Omental fat pad (tissue), 4 donors: ENCODE measurements at places on chromosomes 2 and 18. TPM values are rescaled to one million over a fixed set of nuclear protein-coding genes. Genes with fewer than 3 reads are reported as not detected.

DNA sequence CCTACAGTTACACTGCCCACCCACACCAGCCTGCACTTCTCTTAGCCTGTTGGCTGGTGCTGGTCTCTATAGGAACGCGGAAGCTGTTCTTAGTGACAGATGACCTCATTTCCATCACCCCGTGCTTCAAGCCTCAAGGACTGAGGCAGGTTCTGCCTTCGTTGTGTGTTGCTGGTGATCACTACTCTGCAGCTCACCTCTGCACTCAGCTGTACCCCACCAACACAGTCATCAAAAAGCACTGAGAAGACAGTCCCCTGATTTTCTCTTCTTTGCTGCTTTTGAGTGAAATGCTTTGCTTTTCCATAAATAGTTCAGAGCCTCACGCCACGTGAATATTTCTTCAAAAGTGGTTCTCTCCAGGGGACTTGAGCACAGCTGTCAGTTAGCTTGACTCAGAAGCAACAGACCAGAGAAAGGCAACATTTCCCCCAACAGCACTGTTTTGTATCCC is 225.7 kb upstream of the CCDC150 start:
- DNase-seq: no peak

DNA sequence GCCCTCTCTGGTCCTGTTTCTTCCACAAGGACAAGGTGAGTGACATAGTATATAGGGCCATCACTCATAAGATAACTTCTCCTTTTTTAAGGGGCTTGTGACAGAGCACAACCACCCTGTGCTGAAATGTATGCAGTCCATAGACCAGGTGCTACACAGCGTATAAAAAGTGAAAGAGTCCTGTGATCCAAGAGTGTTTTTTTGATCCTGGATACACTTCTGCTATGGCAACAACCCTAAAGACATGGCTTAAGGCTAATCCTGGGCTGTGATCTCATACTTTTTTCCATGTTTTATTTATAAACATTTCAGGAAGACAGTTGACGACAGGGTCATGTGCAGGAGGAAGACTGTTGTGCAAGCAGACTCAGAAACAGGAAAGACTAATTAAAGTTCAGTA is 400.5 kb upstream of the TCF4 start:
- DNase-seq: no peak

DNA sequence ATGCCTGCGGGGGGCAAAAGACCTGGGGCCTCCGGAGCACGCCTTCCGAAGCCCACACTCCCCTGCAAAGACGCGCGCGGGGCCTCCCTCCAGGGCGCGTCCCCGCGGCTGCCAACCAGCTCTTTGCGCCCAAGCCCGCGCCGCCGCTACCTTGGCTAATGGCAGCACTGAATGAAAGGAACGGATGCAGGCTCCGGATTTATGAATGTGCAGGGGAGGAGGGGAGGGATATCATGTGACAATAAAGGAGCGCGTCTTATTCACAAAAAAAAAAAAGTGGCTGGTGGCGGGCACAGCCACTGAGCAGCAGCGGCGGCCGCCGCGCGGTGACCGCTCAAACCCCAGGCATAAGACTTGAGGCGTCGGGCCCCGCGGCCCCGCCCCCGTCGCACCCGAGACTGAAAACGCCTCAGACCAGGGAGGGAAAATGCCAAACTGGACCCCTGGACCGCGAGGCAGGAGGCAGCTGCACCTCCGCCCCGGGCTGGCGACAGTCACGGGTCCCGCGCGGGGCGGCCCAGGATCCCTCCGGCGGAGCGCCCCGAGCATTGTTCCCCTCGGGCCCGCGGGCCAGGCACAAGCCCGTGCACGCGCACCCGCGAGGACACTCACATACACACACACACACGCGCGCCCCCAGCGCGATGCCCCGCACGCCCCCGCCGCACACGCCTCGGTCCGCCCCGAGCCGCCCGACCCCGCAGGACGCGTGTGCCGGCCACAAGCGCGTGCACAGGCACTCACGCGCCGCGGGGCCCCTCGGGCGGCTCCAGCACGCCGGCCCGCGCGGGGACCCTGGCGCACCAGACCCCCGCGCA is 1.6 kb downstream of the SPRED2 start:
- DNase-seq: peak; percentile 37

- peak; percentile 5 for DNase-seq
Measured at GRCh38 chr2:239816576-239817467, 208.3 kb downstream of the NDUFA10 start.

- DNase-seq: no peak
Measured at GRCh38 chr18:63897072-63897471, 9.6 kb downstream of the SERPINB2 start.

- no peak for DNase-seq
Measured at GRCh38 chr2:1011006-1011405, 60.4 kb downstream of the SNTG2 start.

- no peak for DNase-seq
Measured at GRCh38 chr18:24372279-24372872, 25.2 kb downstream of the OSBPL1A start.

- no peak for DNase-seq
Measured at GRCh38 chr18:38007676-38008330, 442.2 kb upstream of the CELF4 start.

DNA sequence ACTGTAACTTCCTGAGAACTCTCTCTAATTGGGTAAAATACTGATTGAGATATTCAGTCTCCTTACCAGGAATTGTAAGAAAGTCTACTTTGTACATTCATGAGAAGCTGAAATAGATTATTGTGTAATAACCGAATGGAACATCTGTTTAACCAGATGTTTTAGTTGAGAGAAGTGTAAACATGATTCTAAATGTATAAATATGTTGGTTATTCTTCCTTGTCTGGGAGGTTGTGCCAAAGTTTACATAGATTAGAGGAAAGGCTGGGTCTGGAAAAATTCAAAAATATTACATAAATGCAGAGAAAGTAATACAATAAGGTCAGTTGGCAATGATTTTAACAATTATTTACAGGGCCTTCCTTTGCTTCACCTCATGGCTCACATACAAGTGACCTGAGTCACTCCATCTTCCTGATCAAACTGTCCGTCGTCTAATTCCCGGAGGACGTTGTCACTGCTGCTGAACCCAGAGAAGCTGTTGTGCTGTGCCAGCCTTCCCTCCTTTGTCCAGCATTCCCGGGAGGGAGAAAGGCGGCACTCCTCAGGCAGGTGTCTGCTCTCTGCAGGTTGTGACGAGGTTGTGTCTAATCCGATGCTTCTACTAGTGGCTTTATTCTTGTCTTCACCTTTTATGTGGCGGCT is 55.9 kb downstream of the MOB4 start:
- DNase-seq: no peak

DNA sequence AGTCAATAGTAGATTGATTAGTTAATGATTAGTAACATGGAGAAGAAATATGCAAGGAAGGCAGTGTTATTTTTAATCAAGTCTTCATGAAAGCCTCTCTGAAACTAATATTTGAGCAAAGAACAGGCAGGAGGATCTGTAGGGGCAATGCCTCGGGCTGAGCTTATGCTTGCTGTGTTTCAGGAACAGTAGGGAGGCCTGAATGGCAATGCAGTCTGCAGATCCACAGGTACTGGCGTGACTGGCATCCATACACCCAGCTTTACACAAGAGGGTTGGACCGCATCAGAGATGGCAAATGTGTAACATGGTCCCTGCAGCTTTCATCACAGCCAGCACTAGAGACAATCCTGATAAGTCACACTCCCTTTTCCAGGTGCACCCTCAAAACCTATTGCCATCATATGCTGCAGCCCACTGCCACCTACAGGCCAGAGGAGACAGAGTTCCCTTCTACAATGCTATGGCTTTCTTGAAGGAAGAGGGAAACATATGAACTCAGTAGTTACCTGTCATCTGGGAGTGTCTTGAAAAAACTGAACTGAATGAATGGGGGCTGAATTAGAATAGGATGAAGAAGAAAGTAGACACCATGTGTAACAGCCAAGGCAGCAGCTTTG is 582.4 kb upstream of the RAB6C start:
- DNase-seq: no peak

- DNase-seq: no peak
Measured at GRCh38 chr2:59694176-59694575, 859.3 kb downstream of the BCL11A start.

DNA sequence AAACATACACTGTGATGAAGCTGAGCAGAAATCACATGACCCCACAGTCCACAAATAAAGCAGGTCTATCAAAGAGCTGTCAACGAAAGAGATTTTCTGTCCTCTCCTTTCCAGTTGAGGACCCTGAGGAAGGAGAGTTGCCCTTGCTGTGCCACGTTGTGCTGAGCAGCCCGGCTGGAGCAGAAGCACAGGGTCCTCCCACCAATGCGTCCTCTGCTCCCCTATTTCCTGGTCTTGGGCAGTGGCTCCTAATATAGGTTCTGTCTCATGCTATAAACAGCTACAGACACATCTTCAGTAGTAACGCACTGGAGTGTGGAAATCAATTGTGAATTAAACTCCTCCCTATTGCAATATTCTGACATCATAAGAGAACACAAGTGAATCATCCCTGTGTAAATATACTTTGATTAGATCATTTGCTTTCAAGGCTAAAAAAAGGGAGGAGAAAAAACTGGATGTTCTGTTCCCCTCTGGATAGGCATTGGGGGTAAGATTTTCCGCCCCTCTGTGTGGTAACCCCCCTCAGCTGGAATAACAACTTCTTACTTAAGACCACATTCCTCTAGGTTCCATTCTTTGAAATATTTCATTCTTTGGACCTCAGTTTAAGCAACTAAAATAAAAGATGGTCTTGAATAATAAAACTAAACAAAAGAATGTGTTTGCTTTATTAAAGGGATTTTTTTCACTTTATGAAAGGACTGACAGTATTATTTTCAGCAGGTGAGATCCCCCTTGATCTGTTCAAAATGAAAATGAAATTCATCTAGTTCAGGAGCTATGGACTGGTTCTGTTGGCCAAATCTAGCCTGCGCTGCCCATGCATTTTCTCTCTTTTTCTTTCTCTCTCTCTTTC is 8.3 kb upstream of the RHOB start:
- DNase-seq: no peak

- DNase-seq: no peak
Measured at GRCh38 chr18:3037423-3037915, 24.5 kb upstream of the LPIN2 start.

- DNase-seq: no peak
Measured at GRCh38 chr18:63844254-63844653, 43.3 kb upstream of the SERPINB2 start.

DNA sequence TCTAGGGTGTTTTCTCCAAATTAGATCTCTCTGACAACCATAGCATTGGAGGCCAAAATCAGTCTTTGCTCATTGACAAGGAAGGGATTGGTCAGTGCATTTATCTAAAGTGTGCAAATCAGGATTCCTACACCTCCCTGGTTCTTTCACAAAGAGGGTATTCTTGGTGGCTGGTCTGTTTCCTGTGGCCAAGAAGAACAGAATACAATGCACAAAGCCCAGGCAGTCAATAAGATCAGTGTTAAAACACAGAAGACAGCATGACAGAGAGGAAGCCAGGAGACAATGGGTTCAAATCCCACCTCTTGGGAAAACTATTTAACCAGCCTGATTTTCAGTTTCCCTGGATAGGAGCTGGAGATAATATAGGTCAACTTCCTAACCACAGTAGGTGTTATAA is 46.1 kb upstream of the THOC1 start:
- DNase-seq: no peak

The KCNG2 gene
- total RNA-seq: 2.4 TPM

The LONRF2 gene
- 7.0 TPM for total RNA-seq

The POU3F3 gene
- not detected for total RNA-seq

The NTSR2 gene
- total RNA-seq: 0.28 TPM

The SEPTIN10 gene
- total RNA-seq: 55.0 TPM

The TEKT4 gene
- total RNA-seq: not detected

The ZNF804A gene
- 0.60 TPM for total RNA-seq

The ATP6V1B1 gene
- total RNA-seq: not detected

The TUBA4B gene
- not detected for total RNA-seq

The ANKRD53 gene
- 6.2 TPM for total RNA-seq

The COL4A3 gene
- total RNA-seq: 1.7 TPM

The SERPINB11 gene
- not detected for total RNA-seq

The ABCB11 gene
- total RNA-seq: 0.37 TPM
